ENCODE measurements at places on chromosomes 1 and 21.

GRCh38 chr1:99004861-99005442 lies at the start of gene PLPPR5:
Gene PLPPR5 (minus strand): TSS chr1:99004861. CDS start chr1:99004671, 190 bp downstream.
- no peak within 1 kb of the TSS for H3K27ac ChIP-seq
- DNase-seq, result no peak
- peaks cover 6% of the 10 kb centered on the region for H3K27me3 ChIP-seq
- no peaks in the 10 kb centered on the region for H3K4me1 ChIP-seq
- peak within 1 kb of the TSS; percentile 17 for H3K4me3 ChIP-seq
- no peaks in the 10 kb centered on the region for H3K36me3 ChIP-seq

- DNase-seq, result no peak
- H3K27me3 ChIP-seq, result no peaks in the 10 kb centered on the region
- H3K4me1 ChIP-seq, result no peaks in the 10 kb centered on the region
- no peaks in the 10 kb centered on the region for H3K36me3 ChIP-seq
Measured at GRCh38 chr1:162368451-162368850, 8.2 kb downstream of the SPATA46 start.

- H3K4me3 ChIP-seq, result no peak overlapping the region
- DNase-seq, result no peak
- no peaks in the 10 kb centered on the region for H3K36me3 ChIP-seq
- H3K27ac ChIP-seq, result no peak overlapping the region
- H3K4me1 ChIP-seq, result no peaks in the 10 kb centered on the region
Measured at GRCh38 chr1:22074803-22075202, 22.3 kb downstream of the CDC42 start.

DNA sequence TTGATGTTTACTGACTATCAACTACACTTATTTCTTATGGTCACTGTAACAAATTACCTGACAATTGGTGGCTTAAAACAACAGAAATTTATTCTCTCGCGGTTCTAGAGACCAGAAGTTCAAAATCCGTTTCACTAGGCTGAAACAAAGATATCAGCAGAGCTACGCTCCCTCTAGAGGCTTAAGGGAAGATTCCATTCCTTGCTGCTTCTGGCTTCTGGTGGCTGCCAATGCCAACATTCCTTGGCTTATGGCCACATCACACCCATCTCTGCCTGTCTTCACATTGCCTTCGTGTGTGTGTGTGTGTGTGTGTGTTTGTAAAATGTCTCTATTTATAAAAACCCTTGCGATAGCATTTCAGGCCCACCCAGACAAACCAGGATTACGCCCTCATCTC lies 66.4 kb downstream of the LMX1A start:
- no peaks in the 10 kb centered on the region for H3K27me3 ChIP-seq
- no peak for DNase-seq
- H3K4me1 ChIP-seq, result no peaks in the 10 kb centered on the region
